ENCODE measurements at places on chromosomes 12 and 14.

DNA sequence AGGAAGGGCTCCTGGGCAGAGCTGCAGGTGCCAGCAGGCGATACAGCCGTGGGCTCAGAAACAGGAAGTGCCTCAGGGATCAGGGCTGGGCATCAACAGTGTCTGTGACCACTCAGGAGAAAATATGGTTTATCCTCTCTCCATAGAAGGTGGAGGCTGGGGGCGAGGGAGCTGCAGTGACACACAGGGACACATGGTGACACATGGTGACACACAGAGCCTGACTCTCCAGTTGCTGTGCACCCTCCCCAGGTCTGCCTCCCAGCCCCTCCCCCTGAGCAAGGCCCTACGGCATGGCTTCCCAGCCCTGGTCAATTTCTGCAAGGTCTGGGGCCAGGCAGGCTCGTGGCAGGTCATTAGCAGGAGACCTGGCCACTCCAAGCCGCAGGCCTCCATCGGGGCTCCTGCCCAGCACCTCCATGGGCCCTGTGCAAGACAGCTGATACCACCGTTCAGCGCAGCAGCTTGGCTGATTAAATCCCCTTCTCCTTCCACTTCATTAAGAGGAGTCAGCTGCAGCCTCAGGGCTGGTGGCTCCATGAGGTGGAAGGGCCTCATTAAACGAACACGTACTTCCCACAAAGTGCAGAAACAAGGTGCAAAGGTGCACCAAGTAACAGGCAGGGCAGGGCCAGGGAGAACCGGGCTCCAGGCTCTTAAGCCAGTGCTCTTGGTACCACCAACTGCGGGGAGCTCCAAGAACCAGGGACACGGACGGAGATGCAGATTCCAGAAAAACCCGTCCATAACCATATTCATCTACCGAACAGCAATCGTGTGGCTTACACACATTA, 60.7 kb downstream of the CCNK start:
- no peak for DNase-seq

DNA sequence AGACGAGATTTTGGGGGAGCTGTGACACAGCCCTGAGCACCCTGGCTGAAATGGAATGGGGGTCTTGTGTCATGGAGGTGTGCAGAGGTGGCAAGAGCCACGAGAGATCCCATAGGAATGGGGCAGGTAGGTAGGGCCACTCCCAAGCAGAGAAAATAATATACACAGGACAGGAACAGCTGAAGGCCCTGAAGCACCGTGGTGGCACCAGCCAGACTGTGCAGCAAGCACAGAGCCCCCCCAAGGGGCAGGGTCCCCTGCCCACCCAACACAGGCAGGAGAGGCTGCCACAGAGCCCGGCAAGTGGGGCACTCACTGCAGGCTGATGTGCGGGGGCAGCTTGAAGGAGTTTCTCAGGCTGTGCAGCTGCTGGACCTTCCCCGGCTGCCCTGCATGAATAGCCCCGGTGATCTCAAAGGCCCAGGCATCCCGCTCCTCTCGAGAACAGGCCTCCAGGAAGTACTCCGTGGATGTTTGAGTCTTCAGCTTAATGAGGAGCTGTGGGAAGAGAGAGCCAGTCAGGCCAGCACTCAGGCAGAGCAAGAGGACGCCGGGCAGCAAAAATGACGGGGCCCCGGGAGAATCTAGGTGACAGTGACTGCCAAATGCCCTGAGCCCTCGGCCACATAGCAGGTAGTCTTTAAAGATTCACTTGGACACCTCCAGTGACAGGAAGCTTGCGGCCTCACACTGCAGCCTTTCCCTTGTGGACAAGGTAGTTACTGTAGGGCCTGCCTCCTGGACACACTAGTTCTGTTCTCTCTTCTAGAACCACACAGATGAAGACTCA, 16.7 kb downstream of the PLEK2 start:
- no peak for DNase-seq

DNA sequence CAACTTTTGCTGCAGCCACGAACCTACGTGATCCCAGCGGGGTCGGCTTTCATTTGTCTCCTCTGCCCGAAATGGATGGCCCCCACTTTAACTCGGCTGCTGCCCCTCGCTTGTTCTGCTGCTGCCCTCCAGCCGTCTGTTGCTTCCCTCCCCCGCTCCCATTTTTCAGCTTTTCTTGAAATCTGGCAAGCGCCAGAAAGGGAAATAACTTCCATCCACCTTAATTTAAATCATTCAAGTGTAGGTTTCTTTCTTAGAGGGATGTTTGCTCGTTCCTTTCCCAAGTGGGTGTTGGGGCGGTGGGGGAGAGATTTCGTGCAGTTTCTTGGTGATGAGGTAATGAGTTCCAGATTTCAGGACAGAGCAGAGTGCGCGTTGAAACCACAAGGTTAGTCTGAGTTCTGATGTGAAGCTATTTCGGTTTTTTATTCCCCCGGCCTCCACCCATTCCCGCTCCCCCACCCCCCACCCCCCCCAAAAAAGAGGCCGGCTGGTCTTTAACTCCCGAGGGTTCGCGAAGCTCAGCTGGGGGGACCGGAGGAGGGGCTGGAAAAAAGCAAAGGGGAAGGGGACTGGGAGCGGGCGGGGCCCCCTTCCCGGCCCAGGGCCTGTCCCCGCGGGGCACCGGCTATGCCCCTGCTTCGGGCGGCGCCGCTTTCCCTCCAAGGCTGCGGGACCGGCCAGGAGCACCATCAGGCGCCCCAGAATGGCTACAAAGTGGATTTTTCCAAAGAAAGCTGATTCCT, 2.2 kb upstream of the ZFP36L1 start:
- DNase-seq = no peak

DNA sequence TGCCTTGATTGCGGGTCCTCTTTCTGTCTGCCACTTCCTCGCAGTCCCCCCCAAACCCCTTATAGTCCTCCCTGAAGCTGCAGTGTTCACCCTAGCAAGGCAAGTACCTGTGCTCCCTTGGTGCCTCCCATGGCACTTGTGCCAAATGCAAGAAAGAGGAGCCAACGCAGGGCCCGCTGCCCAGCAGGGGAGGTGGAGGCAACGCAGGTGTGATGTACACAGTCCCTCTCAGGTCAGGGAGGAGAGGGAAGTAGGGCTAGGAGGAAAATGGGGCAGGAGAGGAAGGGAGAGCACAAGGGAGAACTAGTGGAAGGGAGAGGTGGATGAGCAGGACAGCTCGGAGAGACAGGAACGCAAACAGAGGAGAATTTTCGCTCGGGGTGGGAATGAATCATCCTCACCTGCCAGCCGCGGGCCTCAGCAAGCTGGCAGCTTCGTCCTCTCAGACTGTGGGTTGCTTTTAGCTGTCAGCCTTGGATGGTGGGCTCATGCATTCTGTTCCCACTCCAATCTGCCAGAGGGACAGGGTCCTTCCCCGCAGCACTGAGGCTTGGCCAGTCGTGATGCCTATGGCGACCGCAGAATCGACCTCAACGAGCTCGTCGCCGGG, 357.0 kb downstream of the CACNA1C start:
- DNase-seq = no peak

DNA sequence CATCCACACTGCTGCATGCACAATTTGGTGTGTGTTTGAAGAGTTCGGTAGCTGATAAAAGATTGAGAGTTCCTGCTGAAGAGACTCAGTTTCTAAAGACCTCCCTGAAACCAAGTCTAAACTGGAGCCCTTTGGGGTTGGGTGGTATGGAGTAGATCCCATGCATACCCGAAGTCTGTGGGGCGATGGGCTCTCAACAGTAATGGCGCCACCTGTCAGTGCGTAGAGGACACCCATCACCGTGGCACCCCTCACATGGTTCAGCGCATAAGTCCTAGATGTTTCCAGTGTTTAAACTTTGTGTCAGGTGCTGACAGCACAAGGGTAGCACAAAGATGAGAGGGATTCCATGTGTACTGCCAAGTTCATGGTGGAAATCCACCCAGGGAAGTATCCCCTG, 85.9 kb downstream of the ESR2 start:
- no peak for DNase-seq

GRCh38 chr14:61343991-61344405, 22.6 kb downstream of the PRKCH start:
- no peak for DNase-seq
